8988T (cell line): ENCODE measurements at places on chromosomes 6 and 20.

DNA sequence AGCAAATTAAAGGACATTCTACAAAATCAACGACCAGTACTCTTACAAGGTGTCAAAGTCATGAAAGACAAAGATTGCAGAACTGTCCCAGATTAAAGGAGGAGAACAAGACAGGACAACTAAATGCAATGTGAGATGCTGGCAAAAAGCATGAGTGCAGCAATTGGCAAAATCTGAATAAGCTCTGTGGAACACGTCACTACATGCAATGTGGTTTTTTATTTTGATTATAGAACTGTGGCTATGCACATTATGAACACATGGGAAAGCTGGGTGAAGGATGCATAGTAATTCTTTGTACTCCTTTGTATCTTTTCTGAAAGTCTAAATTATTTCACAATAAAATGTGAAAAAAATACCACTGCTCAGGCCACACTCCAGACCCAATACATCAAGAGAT lies 509.4 kb downstream of the KIF16B start:
- no peak for DNase-seq

DNA sequence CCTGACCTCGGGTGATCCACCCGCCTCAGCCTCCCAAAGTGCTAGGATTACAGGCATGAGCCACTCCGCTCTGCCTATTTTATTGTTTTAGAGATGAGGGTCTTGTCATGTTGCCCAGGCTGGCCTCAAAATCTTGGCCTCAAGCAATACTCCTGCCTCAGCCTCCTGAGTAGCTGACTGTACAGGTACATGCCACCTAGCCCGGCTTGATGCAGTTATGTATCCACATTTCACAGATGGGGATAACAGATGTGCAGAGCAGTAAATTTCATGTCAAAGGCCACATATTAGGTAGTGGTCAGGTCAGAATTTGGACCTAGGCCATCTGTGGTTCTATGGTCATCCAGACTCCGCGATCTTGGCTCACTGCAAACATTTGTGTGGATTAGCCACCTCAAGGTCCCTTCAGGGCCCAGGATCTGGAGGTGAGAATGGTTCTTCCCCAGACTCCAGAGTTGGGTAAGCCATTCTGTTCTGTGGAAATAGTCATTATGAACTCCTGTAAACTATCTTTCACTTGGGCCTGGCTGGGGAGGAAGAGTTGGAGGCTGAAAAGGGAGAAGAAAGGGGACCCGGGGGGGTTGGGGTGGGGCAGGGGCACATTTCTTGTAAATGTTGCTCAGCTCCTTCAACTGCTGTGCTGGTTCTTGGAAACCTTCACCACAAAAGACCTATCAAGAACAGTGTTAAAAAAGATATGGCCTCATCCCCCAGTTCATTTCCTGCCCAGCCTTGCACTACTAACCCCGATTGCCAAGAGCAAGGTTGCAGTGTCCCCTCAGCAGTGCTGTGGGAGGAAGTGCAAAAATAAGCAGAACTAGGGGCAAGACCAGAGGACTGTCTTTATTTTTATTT lies 13.0 kb downstream of the PIM1 start:
- no peak for DNase-seq

DNA sequence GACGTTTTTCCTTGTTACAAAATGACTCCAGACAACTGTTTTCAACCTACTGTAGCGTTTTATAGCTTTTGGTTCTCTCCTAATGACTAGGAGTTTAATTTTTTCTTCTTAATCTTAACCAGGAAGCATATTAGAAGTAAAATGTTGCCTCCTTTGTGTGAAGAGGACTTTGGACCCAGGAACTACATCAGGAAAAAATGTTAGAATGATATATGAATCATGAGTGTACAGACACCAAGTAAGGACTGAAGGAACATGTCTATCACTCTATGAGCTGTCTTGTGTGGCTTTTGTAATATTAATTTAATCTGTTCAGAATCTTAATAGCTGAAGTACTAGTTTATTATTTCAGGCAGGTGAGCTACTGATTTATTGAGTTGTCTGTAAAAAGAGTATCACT lies 71.0 kb upstream of the MARCKS start:
- DNase-seq: no peak

DNA sequence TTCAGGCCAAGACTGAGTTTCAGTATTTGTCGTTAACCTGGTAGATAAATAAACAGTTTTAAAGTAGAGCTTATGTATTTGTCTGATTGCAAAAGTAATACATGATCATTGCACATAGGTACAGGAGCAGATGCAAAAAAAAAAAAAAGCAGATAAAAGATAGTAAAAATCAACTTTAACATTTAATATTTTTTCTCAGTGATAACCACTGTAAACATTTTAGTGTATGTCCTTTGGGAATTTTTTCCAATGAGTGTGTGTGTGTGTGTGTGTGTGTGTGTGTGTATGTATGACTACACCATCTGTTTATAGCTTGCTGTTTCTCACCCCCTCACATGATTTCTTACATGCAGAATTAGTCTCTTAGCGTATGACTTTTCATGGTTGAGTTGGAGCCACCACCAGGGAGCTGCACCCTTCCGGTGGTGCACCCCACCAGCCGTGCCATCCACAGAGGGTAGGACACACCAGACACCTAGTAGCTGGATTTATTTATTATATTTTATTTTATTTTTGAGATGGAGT lies 26.3 kb downstream of the WRNIP1 start:
- DNase-seq: no peak

DNA sequence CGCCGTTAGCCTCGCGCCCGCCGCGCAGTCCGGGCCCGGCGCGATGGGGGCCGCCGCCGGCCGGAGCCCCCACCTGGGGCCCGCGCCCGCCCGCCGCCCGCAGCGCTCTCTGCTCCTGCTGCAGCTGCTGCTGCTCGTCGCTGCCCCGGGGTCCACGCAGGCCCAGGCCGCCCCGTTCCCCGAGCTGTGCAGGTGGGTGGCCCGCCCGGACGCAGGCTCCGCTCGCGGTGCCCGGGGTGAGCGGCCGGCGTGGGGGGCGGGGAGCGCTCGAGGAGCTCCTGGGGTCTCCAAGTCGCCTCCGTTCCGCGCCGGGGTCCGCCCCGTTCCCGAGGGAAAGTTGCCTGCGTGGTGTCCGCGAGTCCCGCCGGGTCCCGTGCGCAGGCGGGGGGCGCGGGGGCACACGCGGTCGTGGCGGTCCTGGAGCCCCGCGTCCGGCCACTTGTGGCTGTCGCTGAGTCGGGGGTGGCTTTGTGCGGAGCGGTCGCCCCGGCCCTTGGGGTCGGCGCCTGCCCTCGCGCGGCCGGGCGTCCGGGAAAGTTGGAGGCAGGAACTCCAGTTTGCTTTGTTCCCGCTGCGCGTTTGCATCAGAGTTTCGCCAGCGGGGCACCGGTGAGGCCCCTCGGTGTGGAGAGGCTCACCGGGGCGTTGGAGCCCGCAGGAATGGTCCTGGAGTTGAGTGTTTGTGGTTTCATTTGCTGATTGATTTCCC lies 476 bp downstream of the IGF2R start:
- DNase-seq: peak; percentile 34

GRCh38 chr6:23086100-23086499 lies 516.7 kb downstream of the HDGFL1 start:
- no peak for DNase-seq

- no peak for DNase-seq
Observed at GRCh38 chr20:52864916-52865605, 107.1 kb upstream of the TSHZ2 start.

GRCh38 chr20:29298759-29299613 lies 1958.5 kb upstream of the DEFB115 start:
- no peak for DNase-seq

- DNase-seq: no peak
Observed at GRCh38 chr6:110002676-110003075, 24.6 kb downstream of the GPR6 start.

DNA sequence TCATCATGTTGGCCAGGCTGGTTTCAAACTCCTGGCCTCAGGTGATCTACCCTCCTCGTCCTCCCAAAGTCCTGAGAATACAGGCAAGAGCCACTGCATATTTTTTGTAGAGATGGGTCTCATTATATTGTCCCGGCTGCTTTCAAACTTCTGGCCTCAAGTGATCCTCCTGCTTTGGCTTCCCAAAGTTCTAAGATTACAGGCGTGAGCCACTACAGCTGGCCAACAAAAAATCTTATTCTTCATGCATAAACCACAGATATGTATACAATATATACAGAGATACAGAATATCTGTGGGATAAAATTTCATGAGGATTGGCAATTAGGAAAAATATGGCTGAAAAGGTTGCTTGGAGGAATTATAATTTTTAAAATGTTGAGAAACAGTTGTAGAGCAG lies 49.9 kb downstream of the SLC35A1 start:
- DNase-seq: no peak

DNA sequence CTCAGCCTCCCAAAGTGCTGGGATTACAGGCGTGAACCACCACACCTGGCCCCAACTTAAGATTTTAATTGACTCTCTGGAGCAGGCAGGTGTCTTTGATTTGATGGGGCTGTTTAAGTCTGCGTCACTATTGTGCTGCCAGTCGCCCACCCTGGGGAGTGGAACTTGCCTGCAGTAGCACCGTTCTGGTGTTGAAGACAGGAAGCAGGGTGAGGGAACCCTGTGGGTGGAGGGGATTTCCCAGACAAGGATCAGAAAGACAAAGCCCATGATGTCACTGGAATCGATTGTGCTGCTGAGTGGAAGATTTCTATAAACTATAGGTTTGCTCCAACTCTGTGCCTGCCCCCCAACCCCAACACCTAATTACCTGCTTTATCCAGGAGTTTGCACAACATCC lies 11.0 kb downstream of the ALDH8A1 start:
- no peak for DNase-seq

- DNase-seq: no peak
Observed at GRCh38 chr20:9974324-9974723, 60.5 kb upstream of the ANKEF1 start.

GRCh38 chr6:155638200-155638599 lies 182.6 kb upstream of the NOX3 start:
- no peak for DNase-seq
